Nucleus accumbens (tissue), 56 donors: ENCODE measurements at places on chromosomes 7 and 10.
A peak's percentile ranks its signal among the peaks of the same experiment; 100 is the strongest.

DNA sequence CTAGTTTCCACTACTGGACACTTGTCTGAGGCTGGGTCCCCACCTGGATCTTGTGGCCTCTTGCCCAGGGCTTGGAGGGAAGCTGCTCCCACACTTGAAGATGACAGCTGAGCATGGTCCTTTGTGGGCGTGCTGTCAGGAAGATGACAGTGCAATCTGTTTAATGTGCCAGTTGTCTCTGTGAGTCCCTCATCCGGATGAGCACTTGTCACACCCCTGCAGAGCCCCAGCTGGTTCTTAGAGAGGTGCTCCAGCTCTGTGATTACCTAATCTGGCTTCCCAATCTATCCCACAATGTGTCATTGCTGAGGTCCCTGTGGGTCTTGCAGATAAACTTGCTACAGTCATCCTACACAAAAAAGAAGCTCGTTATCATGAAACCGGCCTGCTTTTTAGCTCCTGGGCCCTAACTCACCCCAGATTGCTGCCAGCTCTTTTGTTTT, 34.8 kb upstream of the CCSER2 start:
- no peak for DNase-seq

DNA sequence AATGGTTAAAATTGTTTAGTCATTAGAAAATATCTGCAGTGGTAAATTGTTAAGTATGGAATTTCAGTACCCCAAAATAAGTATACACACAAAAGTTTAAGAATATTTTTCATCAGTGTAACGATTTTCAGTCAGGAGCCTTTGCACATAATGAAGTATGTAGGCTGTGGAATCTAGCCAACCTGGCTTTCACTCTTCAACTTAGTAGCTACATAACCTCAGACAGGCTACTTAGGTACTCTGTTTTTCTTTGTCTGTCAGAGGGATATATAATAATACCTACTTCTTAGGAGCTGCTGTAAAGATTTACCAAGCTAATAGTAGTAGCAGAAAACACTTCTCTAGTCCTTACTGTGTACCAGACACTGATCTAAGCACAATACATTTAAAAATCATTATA, 137.5 kb downstream of the ZEB1 start:
- DNase-seq: no peak

DNA sequence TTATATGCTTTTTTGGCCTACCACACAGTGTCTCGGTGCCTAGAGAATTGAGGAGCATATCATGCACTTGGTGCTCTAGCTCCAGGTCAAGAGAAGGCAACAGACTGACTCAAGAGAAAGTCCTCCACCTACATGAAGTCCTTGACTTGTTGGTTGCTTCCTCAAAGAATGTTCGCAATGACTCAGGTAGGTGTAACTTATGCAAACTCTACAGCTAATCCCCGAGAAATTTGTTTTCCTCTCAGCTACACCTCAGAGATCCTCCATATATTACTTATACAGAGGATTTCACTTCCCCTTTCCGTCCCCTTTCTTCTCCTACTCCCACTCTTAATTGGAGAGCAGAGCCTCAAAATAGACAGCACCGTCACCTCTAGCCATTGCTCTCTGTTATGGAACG, 1013.1 kb downstream of the KCNMA1 start:
- no peak for DNase-seq

DNA sequence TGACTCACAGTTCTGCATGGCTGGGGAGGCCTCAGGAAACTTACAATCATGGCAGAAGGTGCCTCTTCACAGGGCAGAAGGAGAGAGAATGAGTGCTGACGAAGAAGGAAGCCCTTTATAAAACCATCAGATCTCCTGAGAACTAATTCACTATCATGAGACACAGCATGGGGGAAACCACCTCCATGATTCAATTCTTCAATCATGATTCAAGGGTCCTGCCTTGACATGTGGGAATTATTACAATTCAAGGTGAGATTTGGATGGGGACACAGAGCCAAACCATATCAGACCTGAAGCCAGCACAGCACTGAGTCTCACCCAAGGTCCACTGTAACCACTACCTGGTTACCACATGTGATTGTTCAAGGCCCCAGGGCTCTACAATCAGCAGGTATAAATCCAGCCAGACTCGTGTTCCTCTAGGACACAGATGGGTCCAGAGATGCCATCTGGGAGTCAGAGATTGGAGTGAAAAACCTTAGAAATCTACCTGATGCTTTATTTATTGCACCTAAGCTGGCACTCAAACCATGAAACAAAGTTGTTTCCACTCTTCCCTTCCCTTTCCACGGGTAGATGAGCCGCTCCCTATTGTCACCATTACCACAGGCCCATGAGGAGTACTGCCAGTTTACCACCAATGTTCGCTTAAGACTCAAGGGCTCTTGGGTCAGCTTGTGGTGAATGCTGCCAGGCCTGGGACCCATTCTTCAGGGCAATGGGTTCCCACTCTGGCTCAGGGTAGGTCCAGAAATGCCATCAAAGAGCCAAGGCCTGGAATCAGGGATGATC, 1061.5 kb downstream of the LRMDA start:
- no peak for DNase-seq

DNA sequence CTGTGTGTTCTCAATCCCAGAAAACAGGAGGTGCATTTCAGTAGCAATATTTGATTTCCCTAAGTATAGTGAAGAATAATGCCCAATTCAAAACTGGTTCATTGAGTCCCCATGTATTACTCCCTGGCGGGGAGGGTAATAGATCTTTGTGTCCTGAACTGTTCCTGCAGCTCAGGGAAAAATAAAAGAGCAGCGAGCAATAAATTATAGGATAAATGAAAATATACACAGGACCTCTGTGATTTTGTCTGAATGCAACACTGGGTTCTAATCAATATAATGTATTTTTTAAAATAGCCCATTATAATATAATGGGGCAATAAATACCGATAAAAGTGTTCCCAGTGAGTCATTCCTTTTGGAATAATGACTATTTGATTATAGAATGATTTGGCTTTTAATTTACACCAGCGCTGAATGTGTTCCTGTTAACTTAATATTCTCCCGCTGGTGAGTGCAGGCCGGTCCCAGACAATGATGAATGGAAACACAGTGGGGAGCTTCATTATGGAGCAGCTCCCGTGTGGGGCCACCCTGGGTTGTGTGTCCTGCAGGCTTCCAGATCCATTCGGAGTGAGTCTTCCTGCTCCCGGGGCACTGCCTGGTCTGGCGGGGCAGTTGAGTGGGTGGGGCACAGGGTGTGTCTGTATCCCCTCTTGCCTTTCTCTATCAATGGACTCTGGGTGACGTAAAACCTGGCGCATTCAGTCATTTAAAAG, 263.1 kb downstream of the ACTR3B start:
- no peak for DNase-seq

- DNase-seq: no peak
These were observed 231.3 kb upstream of the KLF6 start for GRCh38 chr10:4016214-4016740.

- DNase-seq: no peak
These were observed 96.1 kb upstream of the MKLN1 start for GRCh38 chr7:131231381-131232220.

- no peak for DNase-seq
These were observed 23.9 kb downstream of the STEAP1 start for GRCh38 chr7:90178166-90178565.

DNA sequence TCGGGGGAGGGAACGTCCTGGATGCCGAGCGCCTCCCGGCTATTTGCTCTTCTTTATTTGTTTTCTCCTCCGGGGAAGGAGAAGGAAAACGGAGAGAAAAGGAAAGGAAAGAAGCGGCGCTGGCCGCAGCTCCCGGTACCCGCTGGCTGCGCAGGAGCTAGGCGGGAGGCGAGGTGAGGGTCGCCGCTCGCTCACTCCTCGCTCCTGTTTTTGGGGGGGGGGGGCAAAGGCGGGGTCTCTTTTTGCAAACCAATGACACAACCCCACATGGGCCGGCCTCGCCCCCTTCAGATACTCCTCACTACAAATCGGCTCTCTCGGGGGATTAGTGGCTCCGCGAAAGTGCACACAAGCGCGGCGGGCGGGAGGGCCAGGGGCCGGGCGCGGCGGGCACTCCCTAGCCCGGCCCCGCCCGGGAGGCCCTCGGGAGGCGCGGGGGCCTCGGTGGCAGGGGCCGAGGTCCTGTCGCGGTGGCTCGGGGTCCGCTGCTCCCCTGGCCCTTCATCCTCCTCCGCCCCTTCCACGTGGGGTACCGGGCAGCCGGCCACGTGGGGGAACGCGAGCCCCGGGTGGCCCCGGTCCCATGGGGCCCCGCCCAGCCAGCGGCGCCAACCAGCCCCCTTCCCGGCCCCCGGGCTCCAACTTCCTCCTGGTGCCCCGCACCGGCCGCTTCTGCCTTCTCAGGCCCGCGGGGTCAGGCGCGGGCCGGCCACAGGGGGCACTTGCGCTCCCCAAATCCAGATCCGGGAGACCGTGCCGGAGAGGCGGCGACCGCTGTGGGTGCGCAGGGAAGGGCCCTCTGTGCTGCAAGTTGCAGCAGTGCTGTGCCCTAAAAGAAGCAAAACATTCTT, 718 bp upstream of the CTBP2 start:
- DNase-seq: peak; percentile 66

DNA sequence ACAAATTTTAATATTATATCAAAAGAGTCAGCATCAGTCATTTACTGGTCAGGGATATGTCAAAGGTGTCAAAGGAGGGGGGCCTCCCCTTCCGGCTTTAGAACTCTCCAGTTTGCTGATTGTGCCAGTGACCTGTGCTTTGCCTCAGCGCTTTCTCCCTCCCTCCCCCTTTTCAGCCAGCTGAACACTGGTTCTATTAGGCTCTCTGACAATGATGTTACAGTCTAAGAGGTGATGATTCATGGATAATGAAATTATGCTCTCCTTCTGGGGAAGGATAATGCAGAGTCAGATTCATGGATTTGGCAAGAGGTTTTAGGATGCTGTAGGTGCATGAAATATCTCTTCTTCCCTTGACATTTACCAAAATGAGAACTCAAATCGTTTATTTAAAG, 6.1 kb downstream of the LRRTM3 start:
- DNase-seq: no peak

DNA sequence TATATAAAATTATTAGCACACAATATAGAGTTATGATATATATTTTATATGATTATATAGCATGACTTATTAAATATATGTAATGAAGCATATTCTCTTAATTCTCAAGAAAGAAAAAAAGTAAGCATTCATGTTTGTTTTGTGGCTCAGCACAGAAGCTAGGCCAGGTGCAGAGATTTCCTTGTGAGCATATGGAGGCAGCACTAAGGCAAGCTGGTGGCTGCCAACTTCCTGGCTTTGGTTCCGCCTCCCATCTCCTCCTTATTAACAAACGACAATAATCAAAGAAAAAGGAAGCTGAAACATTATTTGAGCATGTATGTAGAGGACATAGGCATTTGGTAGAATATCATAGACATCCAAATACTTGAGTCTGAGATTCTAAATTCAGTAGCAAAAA, 130.3 kb downstream of the ST7 start:
- no peak for DNase-seq

GRCh38 chr7:36762394-36762793, 38.1 kb upstream of the AOAH start:
- no peak for DNase-seq
